ENCODE measurements at places on chromosomes 3 and 15.

- no peak for DNase-seq
These were observed 1.4 kb upstream of the ST3GAL6 start for GRCh38 chr3:98761643-98762229.

- DNase-seq: no peak
These were observed 7.4 kb downstream of the ZFAND6 start for GRCh38 chr15:80066912-80067311.

DNA sequence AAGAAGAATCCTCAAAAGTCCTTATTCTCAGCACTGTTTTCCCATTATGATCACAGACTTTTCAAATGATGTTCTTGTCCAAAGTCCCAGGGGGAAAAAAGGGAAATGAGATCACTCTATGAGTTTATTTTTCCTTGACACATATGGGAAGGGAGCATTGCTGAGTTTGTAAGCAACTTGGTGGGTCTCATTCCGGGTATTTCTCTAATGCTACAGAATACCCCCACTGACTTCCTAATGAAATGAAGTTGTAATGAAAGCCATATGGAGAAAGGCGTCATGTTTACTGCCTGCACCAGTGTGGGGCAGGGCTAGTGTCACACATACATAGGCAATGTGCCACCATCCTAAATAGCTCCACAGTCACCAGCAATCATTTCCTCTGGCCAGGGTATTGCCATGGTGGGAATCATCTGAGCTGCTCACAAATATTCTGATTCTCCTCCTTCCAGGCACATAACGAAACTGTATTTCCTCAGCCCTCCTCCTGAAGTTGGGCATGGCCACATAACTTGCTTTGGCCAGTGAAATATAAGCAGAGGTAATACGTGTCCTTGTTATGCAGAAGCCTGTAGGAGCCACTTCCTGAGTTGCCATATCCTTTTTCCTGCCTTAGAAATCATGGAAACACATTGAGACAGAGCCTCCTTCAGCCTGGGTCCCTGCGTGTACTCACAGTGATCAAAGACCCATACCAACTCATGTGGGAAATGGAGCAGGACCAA lies 41.0 kb upstream of the C15orf61 start:
- no peak for DNase-seq

- DNase-seq: peak; percentile 35
These were observed 50.2 kb upstream of the THBS1 start for GRCh38 chr15:39530480-39531342.

DNA sequence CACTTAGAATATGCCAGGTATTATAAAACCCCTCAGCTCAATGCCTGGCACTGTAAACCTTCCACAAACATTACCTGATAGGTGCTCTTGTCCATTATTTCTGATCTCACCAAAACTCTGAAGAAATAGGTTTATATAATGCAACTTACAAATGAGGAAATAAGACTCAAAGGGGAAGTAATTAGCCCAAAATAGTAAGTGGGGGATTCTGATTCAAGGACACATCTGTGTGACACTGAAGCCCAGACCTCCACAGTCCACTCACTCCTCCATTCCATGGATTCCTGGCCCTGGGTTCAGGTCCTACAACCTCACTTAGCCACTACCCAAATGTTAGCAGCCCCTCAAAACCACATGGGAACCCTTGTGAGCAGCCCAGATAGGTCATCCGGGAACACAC lies 49.9 kb downstream of the TRANK1 start:
- DNase-seq: no peak

DNA sequence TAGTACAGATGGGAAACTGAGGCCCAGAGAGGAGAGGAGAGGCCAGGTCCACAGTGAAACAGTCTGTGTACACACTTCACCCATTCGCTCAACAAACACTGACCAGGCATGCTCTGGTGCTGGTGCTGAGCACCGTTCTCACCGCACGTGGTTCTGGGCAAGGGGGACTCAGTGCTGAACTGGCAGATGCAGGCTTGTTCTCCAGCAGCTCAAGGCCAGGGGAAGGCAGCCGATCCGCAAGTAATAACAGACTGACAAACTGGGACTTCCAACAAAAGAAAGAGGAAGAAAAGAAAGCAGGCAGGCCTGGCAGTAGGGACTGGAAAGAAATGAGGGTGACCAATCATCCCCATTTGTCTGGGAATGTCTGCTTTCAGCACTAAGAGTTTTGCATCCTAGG lies 25.6 kb upstream of the LINGO1 start:
- no peak for DNase-seq

DNA sequence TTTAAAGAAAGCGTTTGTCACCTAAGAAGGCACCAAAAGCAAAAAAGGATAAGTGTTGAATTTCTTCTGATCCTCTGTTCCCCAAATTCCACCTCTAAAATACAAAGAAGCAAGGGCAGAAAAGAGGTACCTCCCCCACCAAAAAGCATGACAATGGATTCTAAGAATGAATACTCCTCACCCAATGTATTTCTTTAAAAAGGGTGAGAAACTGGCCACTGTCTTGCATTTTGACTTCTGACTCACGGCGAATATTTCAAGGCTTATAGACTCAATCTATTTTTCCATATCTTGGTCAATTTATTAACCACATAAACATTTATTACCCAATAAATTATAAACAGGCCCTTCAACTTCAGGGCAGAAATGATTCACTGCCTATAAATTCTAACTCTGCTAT lies 131.1 kb downstream of the NR1I2 start:
- DNase-seq: no peak

GRCh38 chr15:93121107-93121506 lies 32.1 kb upstream of the RGMA start:
- DNase-seq: no peak

GRCh38 chr3:52093756-52094545 lies 37.6 kb upstream of the DUSP7 start:
- DNase-seq: no peak

GRCh38 chr3:158121295-158121694 lies 11.4 kb downstream of the RSRC1 start:
- DNase-seq: no peak

- no peak for DNase-seq
These were observed 343.0 kb upstream of the PLSCR5 start for GRCh38 chr3:146948186-146948585.

DNA sequence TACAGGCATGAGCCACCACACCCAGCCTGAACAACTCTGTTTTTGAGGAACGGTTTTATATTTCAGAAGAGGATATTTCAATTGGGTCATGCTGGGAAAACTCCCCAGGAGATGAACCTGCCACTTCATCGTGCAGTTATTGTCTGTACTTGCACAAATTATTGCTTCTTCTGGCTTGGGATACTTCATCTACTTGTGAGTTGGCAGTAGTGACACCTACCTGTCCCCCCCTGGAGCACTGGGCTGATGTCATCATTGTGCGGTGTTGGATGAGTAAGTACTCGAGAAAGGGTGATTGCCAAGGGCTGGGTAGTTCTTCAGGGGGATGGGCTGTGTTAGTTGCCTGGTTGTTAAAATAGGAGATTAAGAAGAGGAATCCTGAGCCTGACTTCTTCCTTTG lies 85.1 kb upstream of the SAMMSON start:
- DNase-seq: no peak

- DNase-seq: no peak
These were observed 19.7 kb downstream of the CORO2B start for GRCh38 chr15:68598171-68599152.

DNA sequence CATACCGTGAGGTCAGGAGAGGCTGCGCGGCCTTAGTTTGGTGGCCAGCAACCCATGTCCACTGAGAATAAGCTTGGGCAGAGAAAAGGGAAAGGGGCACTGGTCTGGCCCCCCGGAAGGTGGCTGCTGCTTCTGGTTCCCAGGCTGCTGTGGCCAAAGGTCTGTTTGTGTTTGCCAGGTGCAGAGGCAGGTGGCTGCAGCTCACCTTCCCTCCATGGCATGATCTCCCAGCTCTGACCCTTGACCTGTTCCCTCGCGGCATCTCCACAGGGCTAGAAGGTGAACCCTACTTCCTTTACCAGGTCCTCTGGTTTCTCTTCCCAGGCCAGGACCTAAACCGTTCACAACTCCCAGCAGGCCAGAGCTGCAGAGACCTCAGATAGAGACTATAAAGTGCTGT lies 13.8 kb downstream of the VPS18 start:
- DNase-seq: peak; percentile 20

DNA sequence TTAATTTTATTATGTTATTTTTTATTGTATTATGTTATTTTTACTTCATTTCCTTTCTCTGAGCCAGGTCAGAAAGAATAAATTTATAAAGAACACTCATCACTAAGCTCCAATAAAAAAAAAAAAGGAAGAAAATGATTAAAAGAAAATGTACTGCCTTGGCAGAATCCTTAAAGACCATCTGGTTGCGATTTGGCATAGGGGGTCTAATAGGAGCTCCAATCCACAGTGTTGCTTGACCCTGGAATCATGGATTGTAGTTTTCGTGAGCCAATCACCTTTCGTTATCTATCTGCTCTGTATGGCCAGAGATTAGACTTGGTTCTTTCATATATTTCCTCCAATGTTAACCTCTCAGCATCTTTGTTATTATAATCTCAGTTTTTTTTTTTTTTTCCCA lies 421.8 kb upstream of the MCTP2 start:
- no peak for DNase-seq

All from H9 (cell line).